Thymus (tissue), 14 donors: ENCODE measurements at places on chromosomes 7 and 10. TPM values are rescaled to one million over a fixed set of nuclear protein-coding genes. Genes with fewer than 3 reads are reported as not detected.

The GLCCI1 gene
- 20.4 TPM for total RNA-seq

The CHST15 gene
- total RNA-seq, result 12.4 TPM

The C10orf53 gene
- total RNA-seq, result not detected

The MYOF gene
- 6.4 TPM for total RNA-seq

The ITPRID1 gene
- 0.05 TPM for total RNA-seq

The TAS2R4 gene
- total RNA-seq, result 0.38 TPM

The SFTPA1 gene
- total RNA-seq, result 1.4 TPM

The ANKRD22 gene
- total RNA-seq, result 15.5 TPM

The GIMAP4 gene
- 68.5 TPM for total RNA-seq
